Stimulated activated CD8-positive, alpha-beta memory T cell treated with anti-CD3 and anti-CD28 coated beads, Interleukin-4, amount 100 ng/mL, for 1 hour (primary cell): ENCODE measurements at places on chromosomes 1 and 21.

DNA sequence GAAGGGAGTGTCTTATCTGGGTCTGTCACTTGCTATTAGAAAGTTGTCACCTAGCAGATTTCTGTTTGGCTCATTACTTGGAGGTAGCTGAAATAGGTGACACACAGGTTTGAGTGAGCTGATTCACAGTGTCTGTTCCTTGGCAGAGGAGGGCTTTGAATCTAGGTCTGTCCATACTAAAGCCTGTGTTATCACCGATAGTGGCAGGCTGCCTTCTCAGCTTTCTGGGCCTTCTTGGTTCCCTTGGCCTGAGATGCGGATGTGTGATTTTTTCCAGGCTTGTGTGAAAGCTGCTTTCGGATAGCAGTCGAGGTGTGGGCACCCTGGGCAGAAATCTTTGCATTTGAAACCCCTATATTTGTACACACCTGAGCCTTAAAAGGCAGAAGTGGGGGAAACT is 73.9 kb downstream of the ACTL8 start:
- DNase-seq = no peak

DNA sequence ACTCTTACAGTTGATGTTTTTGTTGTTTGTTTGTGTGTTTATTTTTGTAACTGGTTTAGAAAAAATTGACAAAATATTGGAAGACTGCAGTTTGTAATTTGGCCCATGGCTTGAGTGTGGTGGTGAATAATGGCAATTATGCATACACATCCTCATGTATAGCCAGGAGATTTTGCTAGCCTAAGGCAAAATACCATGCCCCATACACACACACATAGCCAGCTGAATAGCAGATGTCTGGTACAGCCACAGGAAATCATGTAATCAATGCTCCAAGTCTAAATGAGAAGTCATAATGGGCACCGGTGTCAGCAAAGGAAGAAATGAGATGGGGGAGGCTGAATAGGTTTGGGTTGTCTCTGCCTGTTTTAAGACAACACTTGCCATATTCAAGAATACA is 135.2 kb upstream of the COA6 start:
- DNase-seq = no peak

GRCh38 chr1:23167353-23168078 is 1.1 kb downstream of the LUZP1 start:
- no peak for DNase-seq

GRCh38 chr1:68321084-68321685 is 88.9 kb upstream of the WLS start:
- no peak for DNase-seq

DNA sequence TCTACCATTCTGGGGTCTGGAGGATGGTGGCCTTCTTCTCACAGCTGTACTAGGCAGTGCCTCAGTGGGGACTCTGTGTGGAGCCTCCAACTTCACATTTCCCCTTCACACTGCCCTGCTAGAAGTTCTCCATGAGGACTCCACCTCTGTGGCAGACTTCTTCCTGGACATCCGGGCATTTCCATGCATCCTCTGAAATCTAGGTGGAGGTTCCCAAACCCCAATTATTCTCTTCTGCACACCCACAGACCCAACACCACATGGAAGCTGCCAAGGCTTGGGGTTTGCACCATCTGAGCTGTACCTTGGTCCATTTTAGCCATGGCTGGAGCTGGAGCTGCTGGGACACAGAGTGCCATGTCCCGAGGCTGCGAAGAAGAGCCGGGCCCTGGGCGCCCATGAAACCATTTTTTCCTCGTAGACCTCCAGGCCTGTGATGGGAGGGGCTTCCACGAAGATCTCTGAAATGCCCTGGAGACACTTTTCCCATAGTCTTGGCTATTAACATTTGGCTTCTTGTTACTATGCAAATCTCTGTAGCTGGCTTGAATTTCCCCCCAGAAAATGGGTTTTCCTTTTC is 170.5 kb downstream of the FOXD2 start:
- DNase-seq = no peak

GRCh38 chr1:82323144-82323841 is 522.6 kb downstream of the ADGRL2 start:
- no peak for DNase-seq

GRCh38 chr1:8663090-8663802 is 154.2 kb downstream of the RERE start:
- DNase-seq = no peak

DNA sequence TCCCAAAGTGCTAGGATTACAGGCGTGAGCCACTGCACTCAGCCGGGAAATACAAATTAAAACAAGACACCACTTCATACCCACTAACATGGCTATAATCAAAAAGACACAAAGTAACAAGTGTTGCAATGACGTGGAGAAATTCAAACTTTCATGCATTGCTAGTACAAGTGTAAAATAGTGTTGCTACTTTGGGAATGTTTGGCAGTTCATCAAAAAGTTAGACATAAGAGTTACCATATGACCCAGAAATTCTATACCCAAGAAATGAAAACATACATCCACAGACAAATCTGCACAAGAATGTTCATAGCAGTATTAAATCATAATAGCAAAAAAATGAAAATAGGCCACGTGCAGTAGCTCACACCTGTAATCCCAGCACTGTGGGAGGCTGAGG is 16.4 kb downstream of the FOXJ3 start:
- no peak for DNase-seq

- DNase-seq = no peak
Observed at GRCh38 chr1:104092698-104093097, 343.0 kb downstream of the AMY1C start.

DNA sequence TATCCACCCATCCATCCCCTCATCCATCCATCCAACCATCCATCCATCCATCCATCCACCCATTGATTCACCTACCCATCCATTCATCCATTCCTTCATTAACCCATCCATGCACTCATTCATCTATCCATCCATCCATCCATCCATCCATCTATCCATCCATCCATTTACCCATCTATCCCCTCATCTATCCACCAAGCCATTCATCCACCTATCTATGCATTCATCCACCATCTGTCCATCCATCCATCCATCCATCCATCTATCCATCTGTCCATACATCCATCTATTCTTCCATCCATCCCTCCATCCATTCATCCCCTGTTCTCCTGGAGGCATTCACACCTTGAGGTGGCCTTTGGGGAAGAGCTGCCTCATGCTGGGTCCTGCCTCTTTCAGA is 107.0 kb downstream of the PRDM16 start:
- DNase-seq = no peak

GRCh38 chr1:31920956-31921355 is 17.2 kb downstream of the PTP4A2 start:
- DNase-seq = no peak

- no peak for DNase-seq
Observed at GRCh38 chr1:244155661-244156060, 104.6 kb downstream of the ZBTB18 start.

GRCh38 chr1:77271852-77272580 is 9.8 kb upstream of the AK5 start:
- DNase-seq = no peak

DNA sequence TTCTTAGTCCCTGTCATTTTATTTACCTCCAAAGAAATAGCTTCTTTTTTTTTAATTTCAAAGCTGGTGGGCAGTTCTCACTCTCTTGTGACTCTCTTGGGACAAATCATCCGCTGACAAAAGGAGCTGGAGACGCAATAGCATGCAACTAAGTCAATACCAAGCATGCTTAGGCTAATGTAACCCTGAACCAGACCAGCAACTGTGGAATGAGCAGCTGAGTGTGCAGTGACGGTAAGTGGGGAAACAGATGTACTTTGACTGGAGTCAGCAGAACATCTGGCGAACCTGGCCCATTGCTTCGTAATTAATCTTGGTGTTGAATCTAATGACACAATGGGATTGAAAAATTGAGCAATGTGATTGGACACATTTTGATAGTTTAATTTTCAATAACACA is 280.7 kb upstream of the PLXNA2 start:
- DNase-seq = no peak

GRCh38 chr1:114468047-114468446 is 43.0 kb downstream of the TRIM33 start:
- no peak for DNase-seq

DNA sequence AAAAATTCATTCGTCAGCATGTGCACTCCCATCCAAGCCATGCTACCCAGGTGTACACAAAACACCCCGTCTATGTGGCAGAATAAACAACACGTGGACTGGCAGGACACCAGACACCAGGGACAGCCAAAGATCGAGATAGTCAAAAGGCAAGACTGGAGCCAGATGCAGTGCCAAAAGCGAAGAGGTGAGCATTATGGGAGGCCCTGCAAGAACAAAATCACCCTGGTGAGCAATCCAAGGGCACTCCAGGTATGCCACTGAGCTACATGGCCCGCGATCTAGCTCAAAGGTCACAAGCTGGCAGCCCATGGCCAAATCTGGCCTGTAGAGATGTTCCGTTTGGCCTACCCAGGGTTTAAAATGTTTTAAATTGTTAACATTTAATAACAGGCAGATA is 33.7 kb downstream of the PLPP3 start:
- no peak for DNase-seq

DNA sequence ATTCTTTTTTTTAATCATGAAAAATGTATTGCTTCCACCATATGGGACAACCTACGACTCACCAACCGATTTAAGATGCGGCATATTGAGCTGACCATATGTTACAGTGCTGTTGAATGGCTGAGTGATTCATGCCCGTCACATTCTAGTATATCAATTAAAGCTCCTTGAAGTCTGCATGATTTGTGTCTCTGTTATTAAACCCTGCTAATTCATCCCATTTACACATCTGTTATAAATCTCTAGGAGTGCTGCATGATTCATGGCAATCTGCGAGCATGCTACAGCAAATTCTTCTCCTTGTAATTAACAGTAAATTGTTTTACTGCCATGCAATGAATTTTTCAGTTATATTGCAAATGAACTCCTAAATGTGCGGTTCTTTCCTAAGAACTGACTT is 239.8 kb downstream of the USH2A start:
- DNase-seq = no peak

DNA sequence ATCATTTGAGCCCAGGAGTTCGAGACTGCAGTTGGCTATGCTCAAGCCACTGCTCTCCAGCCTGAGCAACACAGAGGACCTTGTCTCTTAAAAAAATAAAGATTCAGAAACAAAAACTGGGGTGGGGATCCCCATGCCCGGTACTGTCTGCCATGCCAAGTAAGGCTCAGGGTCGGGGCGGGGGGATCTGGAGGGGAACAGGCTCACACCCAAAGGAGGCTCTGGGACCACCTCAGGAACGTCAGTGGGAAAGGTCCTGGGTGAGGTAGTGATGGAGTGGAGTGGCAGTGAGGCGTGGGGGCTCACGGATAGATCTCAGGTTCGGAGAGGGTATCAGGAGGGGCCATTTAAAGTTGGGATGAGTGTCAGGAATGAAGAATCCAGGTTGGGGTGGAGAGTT is 765 bp upstream of the S100A4 start:
- no peak for DNase-seq

DNA sequence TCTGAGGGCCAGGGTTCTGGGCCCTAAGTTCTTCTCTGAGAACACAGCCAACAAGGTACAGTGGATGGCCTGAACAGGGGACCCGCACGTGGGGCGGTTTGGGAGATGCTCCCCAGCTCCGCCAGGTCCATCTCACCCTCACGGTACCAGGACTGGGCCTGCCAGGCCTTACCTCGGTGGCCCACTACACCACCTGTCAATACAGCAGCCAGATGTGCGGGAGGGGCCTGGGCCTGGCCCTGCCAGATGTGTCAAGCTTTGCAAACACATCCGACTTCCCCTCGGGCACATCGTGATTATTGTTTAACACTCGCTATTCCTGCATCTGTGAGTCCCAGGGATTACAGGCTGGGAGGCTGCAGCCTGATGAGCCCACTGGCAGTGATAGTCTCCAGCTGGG is 122.4 kb downstream of the LACTBL1 start:
- DNase-seq = no peak
